Peyer's patch (tissue), 4 donors: ENCODE measurements at places on chromosomes 4 and X. TPM values are rescaled to one million over a fixed set of nuclear protein-coding genes. Genes with fewer than 3 reads are reported as not detected.

TXK gene
- 5.1 TPM for total RNA-seq

DNA sequence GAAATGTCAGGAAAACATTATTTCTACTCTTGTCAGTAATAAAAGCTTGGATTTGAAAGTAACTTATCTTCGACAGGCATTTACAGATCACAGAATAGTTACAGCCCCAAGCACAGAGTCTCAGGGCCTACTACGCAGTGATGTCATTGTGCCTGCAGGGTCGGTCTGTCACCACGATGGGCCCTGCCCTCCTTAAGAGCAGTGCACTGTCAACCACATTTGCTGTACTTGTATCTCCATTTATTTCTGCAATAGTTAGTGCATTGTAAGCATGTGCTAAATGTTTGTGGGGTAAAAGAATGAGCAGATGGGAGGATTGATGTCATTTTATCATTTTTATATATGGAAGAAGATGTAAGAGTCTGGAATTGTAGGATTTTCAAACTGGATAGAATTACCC is 13.6 kb upstream of the CCKAR start:
- H3K4me3 ChIP-seq, result no peak overlapping the region
- H3K27me3 ChIP-seq, result no peaks in the 10 kb centered on the region
- DNase-seq, result no peak
- no peaks in the 10 kb centered on the region for H3K4me1 ChIP-seq
- H3K27ac ChIP-seq, result no peak overlapping the region
- H3K36me3 ChIP-seq, result no peaks in the 10 kb centered on the region

DNA sequence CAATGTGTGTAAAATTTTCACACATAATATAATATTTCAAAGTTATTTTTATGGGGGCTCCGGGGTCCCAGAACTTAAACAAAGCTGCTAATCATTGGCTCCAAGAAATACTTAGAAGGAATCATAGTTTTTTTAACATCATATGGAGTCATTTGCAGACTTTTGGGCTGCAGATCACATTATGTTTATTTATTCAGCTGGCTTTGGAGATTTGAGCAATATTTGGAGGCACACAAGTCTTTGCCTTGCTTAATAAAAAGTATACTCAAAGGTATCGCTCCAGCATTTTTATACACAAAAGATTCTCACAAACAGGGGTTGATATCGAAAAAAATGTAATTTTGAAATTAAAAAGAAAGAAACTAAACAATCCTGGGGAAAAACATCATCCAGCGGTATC is 382.5 kb upstream of the TENM3 start:
- H3K27me3 ChIP-seq, result no peaks in the 10 kb centered on the region
- H3K27ac ChIP-seq, result no peak overlapping the region
- H3K4me1 ChIP-seq, result no peaks in the 10 kb centered on the region
- no peaks in the 10 kb centered on the region for H3K36me3 ChIP-seq
- DNase-seq, result no peak

GRCh38 chr4:48227662-48228061 is 42.0 kb downstream of the TEC start:
- no peaks in the 10 kb centered on the region for H3K4me1 ChIP-seq
- no peak overlapping the region for H3K4me3 ChIP-seq
- no peak overlapping the region for H3K27ac ChIP-seq
- no peak for DNase-seq
- no peaks in the 10 kb centered on the region for H3K27me3 ChIP-seq
- no peaks in the 10 kb centered on the region for H3K36me3 ChIP-seq

CSN1S1 gene
- not detected for total RNA-seq

DNA sequence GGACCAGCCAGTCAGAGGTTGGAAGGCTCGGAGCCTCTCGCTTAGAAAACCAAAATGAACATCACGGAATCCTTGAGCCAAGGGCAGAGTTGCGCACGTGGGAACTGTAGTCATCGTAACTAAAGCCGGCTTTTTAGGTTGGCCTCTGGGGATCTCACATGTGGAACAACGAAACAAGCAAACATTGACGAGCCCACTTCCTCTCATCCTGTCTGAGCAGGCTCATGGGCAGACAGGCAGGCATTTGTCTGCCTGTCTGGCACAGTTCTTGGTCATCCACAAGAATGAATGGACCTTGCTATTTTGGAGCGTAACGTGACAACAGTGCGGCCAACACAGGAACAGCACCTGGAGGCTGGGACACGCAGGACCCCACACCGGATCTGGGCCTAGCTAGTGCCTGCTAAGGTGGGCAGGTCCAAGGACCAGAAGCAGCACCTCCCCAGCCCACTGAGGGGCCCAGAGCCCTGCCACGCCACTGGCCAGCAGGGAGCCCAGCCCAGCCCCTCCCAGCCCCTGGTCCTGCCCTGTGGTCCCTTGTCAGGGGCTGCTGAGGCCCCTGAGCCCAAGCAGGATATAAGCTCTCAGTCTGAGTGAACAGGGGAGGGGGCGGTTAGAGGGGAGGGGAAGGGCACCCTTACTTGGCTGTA is 9.2 kb upstream of the TREX2 start:
- no peak for DNase-seq
- no peaks in the 10 kb centered on the region for H3K36me3 ChIP-seq
- no peaks in the 10 kb centered on the region for H3K4me1 ChIP-seq
- no peaks in the 10 kb centered on the region for H3K27me3 ChIP-seq
- no peak overlapping the region for H3K4me3 ChIP-seq

DNA sequence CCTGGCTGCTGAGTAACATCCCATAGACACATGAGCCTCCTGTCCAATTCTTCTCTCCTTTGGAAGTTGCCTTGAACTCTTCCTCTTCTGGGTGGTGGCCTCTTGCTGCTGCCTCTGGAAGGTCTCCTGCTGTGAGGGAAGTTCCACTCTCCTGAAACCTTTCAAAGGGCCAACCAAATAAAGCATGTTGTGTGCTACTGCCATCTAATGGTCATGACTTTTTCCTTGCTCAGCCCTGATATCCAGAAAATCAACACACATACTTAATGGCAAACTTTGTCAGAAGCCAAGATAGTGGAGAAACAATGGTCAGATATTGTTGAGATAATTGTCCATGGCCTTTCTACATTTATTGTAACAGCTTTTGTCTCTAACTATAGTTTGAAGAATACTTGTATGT is 19.1 kb upstream of the ZXDA start:
- no peaks in the 10 kb centered on the region for H3K36me3 ChIP-seq
- no peaks in the 10 kb centered on the region for H3K27me3 ChIP-seq
- H3K4me1 ChIP-seq, result no peaks in the 10 kb centered on the region

DNA sequence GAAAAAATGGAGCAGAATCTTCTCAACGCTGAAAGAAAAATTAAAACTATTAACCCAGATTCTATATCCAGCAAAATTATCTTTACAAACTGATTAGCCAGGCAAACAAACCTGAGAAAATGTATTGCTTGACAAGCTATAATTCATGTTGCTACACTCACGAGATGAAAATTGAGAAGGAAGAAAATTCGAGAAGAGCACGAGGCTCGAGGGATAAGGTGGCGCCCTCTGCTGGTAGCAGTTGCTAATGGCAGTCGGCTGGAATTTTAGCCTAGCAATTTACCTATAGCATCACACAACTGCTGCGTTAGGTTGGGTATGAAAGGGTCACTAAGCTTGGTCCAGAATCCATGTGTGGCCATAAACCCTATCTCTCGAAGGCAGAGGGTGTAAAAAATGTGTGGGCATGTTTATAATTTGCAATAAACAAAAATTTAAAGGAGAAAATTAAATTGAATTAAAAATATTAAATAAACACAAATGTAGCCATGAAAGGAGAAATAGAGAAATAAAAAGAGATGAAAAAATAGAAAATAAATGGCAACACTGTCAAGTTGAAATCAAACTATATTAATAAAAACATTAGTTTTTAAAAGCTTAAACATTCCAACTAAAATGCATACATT is 126.6 kb downstream of the PPP4R3C start:
- no peaks in the 10 kb centered on the region for H3K36me3 ChIP-seq
- no peaks in the 10 kb centered on the region for H3K4me1 ChIP-seq
- no peak overlapping the region for H3K27ac ChIP-seq
- peak; percentile 49 for DNase-seq
- H3K27me3 ChIP-seq, result no peaks in the 10 kb centered on the region
- H3K4me3 ChIP-seq, result no peak overlapping the region

TRIM2 gene
- 58.6 TPM for total RNA-seq

DNA sequence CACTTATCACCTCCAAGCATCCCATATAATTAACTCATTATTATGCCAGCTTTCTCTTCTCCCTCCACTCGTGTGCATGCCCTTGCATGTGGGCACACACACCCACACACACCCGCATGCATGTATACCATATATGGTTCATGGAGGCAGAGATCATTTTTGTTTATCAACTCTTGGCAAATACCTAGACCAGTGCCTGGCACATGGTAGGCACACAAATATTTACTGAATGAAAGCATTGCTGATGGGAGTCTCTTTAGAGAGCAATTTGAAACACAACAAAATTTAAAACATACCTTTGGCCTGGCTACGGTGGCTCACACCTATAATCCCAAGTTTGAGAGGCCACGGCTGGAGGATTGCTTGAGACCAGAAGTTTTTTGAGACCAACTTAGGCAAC is 51.1 kb upstream of the SLC10A4 start:
- no peak overlapping the region for H3K27ac ChIP-seq
- no peak for DNase-seq
- no peak overlapping the region for H3K4me3 ChIP-seq
- H3K4me1 ChIP-seq, result no peaks in the 10 kb centered on the region

GRCh38 chrX:130174045-130174704 is 2.4 kb downstream of the RAB33A start:
- no peak for DNase-seq
- peak overlapping the region; percentile 53 for H3K27ac ChIP-seq
- H3K4me1 ChIP-seq, result peaks cover 4% of the 10 kb centered on the region
- H3K36me3 ChIP-seq, result no peaks in the 10 kb centered on the region

CSAG2 gene
- not detected for total RNA-seq

MTHFD2L gene
- 11.8 TPM for total RNA-seq

CLNK gene
- 4.1 TPM for total RNA-seq

DNA sequence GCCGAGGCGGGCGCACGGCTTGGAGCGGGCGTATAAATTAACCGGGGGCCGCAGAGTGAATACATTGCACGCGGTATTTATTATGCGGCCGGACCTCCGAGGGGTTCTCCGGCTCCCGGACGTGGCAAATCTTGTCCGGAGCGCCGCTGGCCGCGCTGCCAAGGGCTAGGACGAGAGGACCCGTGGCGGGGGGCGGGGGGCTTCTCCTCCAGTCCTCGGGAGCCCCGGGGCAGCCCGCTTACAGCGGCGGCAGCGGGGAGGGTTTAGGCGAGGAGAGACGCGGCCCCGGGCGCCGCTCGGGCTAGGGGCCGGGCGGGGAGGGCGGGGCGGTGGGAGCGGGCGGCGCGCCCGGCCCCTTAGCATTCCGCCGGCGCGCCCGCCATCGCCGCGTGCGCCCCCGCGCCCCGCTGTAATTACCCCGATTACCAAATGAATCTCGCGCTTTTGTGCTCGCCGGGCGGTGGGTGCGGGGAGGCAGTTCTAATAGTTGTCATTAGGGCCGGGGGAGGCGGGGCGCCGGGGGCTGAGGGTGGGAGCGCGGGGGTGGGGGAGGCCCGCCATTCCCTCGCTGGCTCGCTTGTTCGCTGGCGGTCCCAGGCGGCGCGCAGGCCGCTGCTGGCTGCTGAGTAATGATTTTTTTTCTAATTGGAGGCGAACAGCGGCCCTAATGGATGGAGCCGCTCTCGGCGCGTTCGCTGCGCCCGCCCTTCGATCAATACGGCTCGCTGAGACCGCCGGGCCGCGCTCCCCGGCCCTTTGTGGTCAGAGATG is 276.6 kb downstream of the BCOR start:
- DNase-seq, result no peak
- no peaks in the 10 kb centered on the region for H3K4me1 ChIP-seq
- H3K36me3 ChIP-seq, result no peaks in the 10 kb centered on the region
- H3K27ac ChIP-seq, result no peak overlapping the region
- H3K27me3 ChIP-seq, result no peaks in the 10 kb centered on the region
- peak overlapping the region; percentile 49 for H3K4me3 ChIP-seq

DNA sequence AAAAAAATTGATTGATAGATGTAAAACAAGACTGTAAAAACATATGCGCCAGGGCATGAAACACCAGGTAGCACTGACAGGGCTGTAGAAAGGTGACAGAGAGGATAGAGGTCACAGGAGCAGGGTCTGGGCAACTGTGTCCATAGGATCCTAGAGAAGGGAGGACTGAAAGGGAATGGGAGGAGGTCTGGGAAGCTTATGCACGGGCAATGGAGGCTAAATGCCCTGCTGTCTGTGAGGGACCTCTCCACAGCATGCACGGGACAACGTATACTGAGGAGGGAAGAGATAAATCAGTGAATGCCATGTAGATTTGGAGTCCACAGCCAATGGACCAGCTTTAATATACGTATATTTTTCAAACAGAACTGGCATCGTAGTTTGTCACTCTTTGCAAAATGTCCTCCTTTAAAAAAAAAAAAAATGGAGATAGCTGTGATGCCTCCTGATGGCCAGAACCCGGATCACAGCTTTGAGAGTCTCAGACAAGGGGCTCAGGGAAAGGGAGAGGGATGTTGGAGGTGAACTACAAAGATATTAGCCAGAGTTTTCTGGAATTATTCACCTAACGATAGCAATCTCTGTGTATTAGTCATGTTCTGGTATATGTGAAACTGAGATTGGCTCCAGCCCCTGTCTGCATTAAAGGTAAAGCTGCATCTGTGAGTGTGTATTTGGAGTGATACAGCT is 16.0 kb downstream of the RAB40A start:
- DNase-seq, result no peak
- H3K27me3 ChIP-seq, result no peaks in the 10 kb centered on the region
- no peaks in the 10 kb centered on the region for H3K4me1 ChIP-seq
- no peaks in the 10 kb centered on the region for H3K36me3 ChIP-seq
- H3K27ac ChIP-seq, result no peak overlapping the region

ERCC6L gene
- total RNA-seq, result 0.76 TPM

DNA sequence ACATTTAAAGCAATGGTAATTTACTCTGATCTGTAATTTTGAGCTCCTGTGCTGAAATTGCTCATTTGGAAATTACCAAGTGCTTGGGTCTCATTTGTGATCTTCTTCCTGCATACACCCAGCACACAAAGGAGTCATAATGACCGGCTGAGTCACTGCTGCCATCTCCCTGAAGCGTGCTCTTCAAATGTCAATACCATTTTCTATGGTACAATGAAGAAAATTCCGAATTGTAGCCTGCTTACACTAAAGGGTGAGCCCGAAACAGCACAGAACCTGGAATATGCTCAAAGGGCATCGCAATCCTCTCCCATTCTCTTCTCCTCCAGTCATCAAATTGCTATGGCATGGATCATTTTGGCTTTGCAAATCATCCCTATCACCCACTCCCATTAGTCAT is 140.5 kb downstream of the GRIA3 start:
- H3K4me3 ChIP-seq, result no peak overlapping the region
- H3K27me3 ChIP-seq, result no peaks in the 10 kb centered on the region
- DNase-seq, result no peak
- H3K4me1 ChIP-seq, result no peaks in the 10 kb centered on the region

DNA sequence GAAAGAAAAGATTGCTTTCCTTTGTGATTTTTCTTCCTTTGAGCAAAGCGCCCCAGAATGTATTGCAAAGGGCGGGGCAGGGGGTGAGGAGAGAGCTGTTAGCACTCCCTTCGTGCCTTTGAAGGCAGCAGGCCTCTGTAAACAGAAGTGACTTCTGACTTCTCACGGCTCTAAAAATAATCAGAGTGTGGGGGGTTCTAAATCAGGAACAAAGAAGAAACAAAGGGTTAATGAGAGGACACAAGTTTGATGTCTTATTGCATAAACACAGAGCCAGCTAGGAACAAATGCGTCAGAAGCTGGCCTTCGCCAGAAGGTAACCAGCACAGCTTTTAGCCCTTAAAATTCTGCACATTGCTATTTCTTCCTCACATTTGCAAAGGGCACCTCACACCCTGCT is 626.2 kb downstream of the MID1IP1 start:
- H3K4me3 ChIP-seq, result no peak overlapping the region
- no peaks in the 10 kb centered on the region for H3K27me3 ChIP-seq
- H3K27ac ChIP-seq, result no peak overlapping the region
- no peaks in the 10 kb centered on the region for H3K4me1 ChIP-seq
- DNase-seq, result no peak
